ENCODE measurements at places on chromosomes 1 and 21.
A peak's percentile ranks its signal among the peaks of the same experiment; 100 is the strongest.

DNA sequence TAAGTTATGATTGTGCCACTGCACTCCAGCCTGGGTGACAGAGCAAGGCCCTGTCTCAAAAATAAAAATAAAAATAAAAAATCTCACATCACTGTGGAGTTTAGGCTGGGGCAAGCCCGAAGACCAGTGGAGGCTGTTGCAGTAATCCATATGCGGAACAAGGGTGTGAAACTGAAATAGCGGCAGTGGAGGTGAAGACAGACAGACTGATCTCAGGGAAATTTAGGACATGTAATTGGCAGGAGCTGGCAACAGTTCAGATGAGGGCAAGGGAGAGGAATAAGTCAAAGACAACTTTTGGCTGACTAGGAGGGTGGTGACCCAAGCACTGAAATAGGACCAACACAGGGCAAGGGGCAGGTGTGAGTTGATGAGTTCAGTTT is 8.4 kb downstream of the ARMH1 start:
- no peak for DNase-seq

DNA sequence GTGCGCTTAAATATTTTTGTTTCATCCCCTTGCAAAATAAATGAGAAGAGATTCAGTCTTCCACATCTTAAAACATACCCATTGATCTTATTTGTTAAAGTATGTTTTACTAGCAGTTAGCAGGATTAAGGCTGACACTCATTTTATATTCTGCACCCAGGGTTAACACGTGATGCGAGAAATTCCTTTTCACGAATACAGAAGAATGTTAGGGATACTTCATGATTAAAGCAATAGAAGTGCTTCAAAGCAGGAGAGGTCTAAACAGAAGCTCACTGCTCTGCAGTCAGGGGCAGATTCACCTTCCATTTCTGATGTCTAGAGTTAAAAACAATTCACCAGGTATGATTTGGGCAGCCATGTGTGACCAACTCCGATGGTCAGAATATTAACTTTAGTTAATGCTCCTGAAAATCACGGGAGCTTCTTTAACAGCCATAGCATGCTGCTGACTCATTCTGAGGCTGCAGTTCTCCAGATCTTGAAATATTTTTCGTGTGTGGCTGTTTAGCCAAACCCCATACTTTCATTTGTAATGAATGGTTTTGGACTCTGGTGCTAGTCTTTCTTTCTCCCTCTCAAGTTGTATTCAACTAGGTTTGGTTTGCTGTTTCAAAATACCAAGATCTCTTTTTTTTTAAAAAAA is 19.7 kb downstream of the BCAR3 start:
- peak; percentile 83 for DNase-seq

DNA sequence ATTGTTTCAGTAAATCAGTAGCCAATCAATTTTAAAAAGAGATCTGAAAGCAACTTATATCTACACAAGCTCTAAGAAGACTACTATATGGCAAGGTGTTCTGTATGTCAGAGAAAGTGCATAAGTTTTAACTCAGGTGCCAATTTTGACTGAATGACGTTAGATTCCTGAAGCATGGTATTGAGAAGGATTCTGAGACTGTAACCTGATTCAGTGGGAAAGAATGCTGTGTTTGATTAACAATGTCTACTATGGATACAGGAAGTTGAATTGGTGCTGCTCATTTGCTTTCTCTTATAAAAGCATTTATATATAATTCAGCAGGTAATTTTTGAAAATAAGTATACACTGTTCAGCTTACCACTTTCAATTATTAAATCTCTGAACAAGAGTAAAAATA is 156.3 kb downstream of the PAPPA2 start:
- peak; percentile 2 for DNase-seq

- no peak for DNase-seq
Measured at GRCh38 chr1:41041614-41042270, 20.2 kb upstream of the SLFNL1 start.

DNA sequence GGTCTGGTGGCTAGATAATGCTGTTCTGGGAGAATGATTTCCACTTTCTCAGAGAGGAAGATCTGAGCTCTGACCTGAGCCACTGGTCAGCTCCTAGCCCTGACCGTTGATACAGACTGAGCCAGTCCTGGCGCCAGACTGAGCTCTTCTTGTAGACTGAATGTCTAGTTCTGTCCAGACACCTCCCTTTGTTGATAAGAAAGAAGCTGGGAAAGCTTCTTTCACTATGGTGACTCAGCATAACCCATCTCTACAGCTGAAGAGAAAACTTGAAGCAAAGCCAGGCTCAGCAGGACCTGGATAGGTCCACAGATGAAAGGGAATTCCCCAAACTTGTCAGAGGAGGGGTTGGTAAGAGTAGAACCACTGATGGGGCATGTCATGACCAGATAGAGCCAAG is 9.9 kb upstream of the TRABD2B start:
- DNase-seq = peak; percentile 13

GRCh38 chr1:85884372-85885035 is 176.3 kb upstream of the ZNHIT6 start:
- no peak for DNase-seq

DNA sequence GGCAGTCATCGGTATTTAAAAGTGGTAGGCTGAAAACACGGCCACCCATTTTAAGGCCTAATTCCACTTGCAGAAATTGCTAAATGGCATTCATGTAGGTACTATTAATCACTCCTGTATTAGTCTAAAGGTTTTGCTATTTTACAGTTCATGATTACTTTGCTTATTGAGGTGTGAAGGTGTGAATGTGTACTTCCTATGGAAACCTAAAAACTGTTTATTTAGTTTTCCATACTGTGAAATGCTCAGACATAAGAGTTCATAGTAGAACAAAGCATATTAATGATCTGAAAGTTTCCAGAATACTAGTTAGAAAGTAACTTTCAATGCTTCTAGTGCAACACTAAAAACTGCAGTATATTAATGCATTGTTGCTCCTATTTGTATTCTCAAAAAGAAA is 69.8 kb downstream of the ITGB3BP start:
- DNase-seq = no peak

DNA sequence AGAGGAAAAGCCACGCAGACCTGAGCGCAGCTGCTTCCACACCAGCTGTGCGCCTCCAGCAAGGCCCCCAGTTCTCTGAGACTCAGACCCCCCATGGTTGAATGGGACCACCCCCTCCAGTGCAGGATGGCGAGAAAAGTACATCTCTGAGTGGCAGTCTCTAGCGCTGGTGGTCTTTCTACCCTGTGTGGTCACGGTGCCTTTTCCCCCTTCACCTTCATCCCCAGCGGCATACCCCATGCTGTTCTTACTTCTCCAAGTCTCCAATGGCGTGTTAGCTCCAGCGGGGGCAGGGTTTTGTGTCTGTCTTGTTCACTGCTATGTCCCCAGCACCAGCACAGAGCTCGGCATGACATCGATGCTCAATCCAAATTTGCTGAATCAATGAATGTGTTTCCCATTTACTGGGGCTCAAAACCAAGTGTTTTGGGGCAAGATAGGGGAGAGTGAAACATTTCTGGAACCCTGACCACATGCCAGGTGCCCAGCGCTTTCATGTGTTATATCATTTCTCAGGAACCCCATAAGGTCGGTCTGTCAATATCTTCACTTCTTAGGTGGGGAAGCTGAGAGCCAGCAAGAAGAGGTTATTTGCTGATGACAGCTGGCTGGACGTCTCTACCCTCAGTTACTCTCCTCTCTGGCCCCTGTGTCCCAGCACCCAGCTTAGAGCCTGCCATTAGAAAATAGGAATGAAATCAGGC is 959 bp upstream of the SDC3 start:
- peak; percentile 20 for DNase-seq

GRCh38 chr1:110085671-110086070 is 15.2 kb upstream of the ALX3 start:
- DNase-seq = no peak

- DNase-seq = no peak
Measured at GRCh38 chr1:62426237-62426636, 10.6 kb upstream of the USP1 start.

GRCh38 chr1:84780000-84780716 is 89.9 kb upstream of the SSX2IP start:
- DNase-seq = no peak

DNA sequence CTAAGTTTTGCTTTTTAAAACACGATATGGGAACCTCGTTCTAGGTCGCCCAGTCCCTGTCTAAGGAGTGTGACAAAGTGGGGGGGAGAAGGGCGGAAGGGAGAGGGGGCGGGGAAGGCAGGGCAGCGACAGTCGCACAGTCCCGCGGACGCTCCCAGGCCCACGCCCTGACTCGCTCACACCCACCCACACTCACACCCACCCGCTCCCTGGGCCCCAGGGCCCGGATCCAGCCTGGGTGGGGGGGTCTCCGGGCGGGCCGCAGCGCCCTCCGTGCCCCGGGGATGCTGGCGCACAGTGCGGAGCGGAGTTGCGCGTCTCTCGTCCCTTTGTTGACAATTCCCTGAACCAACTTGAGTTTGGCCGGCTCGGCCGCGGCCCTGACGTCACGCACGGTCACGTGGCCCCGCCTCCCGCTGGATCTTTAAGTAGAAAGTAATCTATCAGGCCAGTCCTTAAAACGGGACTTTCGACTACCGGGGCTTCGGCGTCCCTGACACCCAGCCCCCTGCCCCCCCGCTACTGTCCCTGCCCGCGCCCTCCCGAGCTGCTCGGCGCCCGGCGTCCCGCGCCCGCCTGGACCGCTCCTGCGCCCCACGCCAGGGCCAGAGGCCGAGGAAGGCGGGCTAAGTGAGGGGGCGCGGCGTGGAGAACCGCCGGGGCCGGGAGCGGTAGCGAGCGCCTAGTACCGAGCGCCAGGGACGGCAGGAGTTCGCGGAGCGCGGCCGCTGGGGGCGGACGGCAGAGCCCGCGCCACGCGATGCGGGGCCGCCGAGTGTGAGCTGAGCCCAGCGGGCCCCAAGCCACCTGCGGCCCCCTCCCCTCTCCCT is at the start of gene FOXD3:
Gene FOXD3, plus strand, starts transcription at position 454 of the 830 bp plus-strand sequence. CDS start 492 bp downstream, outside the sequence.
- DNase-seq = peak; percentile 47

- peak; percentile 60 for DNase-seq
Measured at GRCh38 chr1:150021191-150021694, 10.7 kb upstream of the OTUD7B start.

DNA sequence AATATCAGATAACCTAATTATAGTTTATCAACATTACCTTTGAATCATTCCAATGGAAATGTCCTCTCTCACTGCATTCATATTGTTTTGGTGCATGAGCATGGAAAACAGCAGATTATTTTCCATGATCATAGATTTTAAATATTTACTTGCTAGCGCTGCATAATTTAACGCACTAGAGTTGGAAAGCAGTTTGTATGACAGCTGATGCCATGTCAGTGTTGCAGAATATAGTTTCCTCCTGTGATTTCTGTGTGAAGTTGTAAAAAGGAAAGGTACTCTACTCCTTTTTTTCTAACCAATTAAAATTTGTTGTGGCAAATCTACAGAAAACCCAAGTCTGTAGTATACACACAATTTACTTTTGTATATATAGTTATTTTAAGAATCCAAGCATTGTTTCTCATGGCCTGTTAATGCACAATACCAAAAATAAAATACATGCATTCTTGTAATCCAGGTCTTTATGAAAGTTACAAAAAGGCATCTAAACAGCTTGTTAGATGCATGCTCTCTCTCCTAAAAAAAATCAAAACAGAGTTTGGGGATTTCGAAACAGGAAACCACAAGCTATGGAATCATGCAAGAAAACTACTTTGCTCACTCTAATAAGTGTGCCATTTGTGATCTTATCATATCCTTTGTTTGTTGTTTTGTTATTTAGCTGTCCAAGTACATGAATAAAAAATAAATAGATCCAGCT is 1.9 kb upstream of the ATG4C start:
- DNase-seq = no peak

- no peak for DNase-seq
Measured at GRCh38 chr1:206955476-206956451, 9.5 kb upstream of the PIGR start.

GRCh38 chr1:1626207-1627141 is 5.5 kb upstream of the MMP23B start:
- DNase-seq = no peak

- DNase-seq = no peak
Measured at GRCh38 chr1:29120947-29121485, 2.7 kb downstream of the TMEM200B start.

DNA sequence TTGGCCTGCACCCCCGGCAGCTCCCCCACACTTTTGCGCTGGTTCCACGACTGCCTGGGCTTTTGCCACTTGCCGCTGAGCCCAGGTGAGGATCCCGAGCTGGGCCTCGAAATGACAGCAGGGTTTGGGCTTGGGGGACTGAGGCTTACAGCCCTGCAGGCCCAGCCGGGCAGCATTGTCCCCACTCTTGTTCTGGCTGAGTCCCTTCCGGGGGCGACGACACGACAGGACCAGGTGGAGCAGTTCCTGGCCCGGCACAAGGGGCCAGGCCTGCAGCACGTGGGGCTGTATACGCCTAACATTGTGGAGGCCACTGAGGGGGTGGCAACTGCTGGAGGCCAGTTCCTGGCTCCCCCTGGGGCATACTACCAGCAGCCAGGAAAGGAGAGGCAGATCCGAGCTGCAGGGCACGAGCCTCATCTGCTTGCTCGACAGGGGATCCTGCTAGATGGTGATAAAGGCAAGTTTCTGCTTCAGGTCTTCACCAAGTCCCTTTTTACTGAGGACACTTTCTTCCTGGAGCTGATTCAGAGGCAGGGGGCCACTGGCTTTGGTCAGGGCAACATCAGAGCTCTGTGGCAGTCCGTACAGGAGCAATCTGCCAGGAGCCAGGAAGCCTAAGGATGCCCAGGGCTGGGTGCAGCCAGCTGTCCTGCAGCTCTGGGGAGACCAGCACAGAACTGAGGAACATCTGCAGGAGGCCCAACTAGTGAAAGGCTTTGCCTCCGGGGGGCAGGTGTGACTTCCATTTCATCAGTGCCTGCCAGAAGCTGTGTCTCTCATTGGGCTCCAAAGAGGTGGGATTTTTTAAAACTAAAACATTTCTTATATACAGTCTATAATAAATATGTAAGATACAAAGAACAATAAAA is 1.2 kb downstream of the HPDL start:
- no peak for DNase-seq

DNA sequence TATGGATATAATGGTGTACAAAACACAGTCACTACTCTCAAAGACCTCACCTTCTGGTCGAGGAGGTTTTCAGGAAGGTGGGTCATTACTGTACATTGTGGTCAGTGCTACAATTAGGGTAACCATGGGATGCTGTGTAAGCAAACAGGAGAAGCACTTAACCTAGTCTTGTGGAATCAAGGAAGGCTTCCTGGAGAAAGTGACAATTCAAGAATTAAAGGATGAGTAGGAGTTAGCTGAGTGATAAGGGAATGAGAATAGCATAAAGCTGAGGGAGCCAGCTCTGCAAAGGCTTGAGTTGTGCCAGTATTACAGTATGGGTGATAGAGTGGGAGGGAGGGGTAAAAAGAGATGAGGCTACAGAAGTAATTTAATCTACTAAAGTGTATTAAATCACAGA is 17.2 kb downstream of the NEXN start:
- DNase-seq = no peak

Measured in ACHN (cell line).